Stimulated activated CD4-positive, alpha-beta T cell treated with anti-CD3 and anti-CD28 coated beads, Interleukin-1b, Interleukin-23, amount 100 ng/mL, for 1 hour (primary cell): ENCODE measurements at places on chromosomes 13 and 19.
A peak's percentile ranks its signal among the peaks of the same experiment; 100 is the strongest.

DNA sequence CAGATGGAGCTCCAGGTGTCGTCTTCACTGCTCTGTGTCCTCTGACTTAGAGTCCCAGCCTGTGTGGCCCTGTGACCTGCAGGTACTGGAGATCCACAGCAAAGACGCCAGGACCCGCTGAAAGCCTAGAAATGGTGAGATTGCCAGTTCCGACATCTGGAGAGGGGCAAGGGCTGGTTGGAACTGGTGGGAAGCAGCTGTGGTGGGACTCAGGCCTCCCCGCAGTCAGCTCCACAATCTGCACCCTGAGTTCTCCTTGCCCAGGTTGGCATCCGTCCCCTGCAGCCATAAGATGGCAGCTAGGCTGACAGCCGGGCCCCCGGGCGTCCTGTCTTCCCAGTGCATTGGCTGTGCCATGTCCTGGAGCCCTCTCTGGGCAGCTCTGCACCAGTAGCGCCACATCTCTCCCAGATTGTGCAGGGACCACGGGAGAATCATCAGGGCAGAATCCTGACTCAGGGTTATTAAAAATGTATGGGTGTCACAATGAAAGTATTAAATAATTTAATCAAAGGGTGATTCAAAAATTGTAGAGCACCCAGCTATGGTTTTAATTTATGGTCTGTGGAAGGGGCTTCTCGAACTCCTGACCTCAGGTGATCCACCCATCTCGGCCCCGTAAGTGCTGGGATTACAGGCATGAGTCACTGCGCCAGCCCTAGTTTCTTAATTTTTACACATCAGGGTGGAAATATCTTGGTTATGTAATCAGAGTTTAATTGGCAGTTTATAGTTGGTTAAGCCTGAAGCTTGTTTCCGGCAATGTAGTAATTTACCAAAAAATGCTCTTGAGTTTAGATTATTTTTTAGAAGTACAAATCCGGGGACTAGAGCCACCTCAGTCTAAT, 32.2 kb upstream of the ZNF681 start:
- DNase-seq = no peak

DNA sequence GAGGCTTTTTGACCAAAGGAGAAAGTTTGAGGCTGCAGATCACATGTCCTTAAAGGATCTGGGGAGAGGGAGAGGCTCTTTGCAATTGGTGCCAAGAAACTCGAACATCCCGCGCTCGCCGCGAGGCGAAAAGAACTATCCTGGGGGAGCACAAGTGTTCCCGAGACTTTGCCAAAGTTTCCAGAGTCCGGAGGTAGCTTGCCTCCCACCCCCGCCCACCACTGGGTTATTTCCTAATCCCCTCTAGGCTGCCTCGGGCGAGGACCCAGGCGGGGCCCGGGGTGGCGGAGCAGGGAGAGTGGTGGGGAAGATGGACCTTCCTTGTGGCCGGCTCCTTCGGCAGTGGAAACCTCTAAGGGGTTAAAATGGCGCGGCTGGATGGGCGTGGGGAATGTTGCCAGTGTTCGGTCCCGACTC, 114.5 kb downstream of the KCNRG start:
- DNase-seq = no peak

DNA sequence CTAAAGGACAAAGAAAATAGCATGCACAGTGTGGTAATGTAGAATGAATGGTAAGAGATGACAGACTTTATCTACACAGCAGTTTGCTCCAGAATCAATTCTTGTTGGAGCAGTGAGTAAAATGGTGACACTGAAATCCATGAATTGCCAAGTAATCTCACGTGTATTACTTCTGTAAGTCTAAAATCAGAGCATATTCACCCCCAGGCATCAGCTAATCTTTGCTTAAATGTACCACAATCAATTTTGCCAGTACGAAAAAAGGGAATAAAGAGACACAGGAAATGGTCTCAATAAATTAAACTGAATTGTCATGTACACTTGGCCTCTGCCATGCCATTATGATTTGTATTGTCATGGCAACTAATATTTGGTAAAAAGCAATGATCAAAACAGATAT, 294.2 kb downstream of the PCDH17 start:
- DNase-seq = no peak

- peak; percentile 80 for DNase-seq
Observed at GRCh38 chr19:58150328-58150921, at the start of gene ZNF329. ZNF329 (minus strand) TSS chr19:58150789; CDS start chr19:58129503, 21,286 bp downstream.

DNA sequence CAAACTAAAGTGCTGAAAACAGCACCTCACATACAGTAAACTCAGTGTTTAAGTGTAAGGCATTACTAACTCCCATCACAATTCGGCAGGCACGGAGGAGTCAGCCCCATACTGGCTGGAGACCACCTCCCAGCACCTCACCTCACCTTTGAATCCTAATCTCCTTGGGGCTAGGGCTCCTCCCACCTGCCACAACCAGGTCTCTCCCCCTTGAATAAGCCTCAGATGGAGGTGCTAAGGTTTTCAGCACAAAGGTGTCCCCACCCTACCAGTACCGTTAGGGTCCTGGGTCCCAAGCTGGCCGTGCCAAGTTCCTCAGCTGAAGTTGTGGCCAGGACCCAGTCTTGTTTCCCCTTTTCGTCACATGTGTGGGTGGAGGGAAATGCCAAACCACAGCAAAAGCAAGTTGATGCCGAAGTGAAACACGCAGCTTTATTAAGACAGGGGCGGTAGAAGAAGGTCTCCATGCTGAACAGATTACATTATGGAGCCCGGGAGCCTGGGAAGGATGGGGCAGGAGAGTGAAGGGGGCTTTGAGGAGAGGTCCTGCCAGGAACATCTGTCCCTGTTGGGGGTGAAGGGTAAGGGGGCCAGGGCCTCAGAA, at the start of gene IGFLR1:
TSS of gene IGFLR1 (minus strand) at position 332 of the 604 bp plus-strand sequence. CDS start 1,272 bp downstream, outside the sequence.
- DNase-seq = peak; percentile 41

GRCh38 chr13:21825801-21826200, 154.9 kb downstream of the FGF9 start:
- no peak for DNase-seq

DNA sequence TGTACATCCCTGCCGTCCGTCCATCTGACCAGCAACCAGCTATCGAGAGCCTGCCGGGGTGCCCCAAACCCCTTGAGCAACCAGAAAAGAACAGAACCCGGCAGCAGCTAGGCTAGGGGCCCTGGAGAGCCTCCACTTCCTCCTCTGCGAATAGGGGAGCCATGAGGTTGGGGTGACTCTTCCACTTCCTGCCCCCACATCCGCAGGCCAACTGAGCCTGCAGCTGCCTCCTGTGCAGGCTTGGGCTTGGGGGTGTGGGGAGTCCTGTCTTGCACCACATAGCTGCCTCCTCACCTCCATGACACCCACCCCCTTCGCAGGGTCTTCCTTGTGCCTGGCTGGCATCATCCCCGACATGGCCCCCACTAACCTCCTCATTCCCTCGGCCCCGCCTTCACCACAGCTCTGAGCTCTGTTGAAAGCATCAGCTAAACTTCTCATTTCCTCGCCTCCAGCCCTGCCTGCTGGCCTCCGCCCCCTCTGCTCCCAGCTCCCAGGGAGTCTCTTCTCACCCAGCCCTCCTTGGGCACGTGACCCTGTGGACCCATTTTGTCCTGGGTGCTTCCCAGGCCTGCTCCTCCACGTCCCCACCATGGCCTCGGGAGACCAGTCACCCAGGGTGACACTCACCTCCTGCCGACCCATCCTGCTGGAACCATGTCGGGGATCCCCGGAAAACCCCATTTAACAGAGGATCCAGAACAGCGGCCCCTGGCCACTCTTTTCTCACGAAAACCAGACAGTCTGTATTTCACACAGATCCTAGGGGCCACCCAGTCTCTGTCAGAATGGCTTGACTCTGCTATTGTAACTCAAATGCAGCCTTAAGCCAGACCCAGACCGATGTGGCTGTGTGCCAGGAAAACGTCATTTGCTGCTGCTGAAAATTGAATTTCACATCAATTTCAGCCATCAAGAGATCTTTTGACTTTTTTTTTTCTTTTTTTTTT, 50.4 kb downstream of the MYO9B start:
- peak; percentile 42 for DNase-seq

DNA sequence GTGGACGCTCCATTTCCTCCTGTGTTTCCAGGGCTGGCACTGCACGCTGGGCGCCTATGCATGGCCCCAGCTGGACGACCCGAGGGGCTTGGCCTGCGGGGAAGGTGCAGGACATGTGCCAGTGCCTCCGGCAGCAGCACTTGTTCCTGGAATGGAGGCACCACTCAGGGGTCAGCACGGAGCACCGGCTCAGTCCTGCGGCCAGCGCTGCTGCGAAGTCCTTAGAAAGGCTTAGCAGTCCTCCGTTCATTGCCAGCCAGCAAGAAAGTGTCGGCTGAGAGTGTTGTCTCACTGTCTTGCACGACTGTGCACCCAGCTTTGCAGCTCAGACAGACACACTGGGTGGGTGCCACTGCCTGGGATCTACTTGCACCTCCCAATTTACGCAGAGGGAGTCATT, 36.1 kb upstream of the TUBGCP3 start:
- no peak for DNase-seq

DNA sequence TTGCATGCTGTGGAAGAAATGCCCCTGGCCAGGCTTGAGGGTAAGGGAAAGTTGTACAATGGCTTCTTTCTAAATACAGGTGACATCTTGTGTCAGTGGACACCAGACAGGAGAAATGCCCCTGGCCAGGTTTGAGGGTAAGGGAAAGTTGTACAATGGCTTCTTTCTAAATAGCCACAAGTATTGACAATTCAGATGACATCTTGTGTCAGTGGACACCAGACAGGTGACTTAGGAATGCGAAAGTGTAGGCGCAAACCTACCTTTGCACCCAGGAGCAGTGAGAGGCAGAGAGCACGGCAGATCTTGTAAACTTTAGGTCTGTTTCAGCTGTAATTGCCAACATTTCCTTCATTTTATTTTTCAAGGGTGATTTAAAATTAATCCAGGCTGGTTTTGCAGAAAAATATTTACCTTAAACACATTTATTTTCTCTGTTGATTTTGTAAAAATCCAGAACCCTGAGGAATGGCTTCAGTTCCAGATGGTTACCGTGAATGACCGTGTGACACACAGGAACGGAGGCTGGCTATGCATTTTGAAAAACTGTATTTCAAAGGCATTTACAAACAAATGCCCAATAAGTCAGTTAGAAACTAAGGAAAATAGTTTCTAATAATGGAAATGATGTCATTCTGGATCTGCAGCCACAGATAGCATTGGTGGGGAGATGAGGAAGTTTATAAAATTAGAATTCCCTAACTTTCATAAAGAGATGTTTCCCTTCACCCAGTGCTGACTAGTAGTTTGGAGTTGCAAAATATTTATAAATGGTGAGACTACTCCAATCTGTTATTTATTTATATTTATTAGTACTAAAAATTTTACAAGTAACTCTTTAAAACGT, 34.9 kb downstream of the TNFSF13B start:
- DNase-seq = no peak

- DNase-seq = no peak
Observed at GRCh38 chr19:34731964-34732363, 2.1 kb upstream of the ZNF181 start.

DNA sequence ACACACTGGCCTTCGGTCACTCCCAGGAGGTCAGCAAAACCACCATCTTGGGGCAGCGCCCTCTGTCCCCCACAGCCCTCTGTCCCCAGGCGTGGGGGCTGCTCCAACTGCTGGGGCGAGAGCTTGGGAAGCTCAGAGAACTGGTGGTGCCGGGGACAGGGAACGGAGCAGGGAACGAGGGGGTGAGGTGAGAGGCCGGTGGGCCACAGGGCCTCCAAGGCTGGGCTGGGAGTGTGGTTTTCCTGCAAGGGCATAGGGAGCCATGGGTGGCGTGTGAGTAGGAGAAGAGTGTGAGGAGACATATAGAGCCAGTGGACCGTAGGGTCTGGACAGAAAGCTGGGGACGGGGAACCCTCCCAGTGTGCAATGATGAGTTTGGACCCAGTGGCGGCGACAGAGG, 34.1 kb downstream of the F2RL3 start:
- no peak for DNase-seq

DNA sequence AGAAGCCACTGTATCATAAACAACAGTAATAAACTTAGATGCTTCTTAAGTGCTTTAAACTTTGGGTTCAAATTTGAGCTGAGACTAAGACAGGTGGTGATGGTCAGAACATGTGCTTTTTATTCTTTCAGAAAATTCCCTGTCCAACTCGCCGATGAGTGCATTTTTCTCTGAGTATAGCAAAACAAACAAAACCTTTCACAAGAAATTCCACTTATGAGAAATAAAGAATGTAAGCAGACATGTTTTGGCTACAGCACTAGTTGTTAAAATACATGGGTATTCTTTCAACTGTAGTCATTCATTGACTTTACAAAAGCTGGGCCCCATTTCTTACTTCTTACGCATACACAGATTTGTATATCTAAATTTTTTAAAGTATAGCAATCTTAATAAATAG, 125.6 kb downstream of the SPRY2 start:
- DNase-seq = no peak

DNA sequence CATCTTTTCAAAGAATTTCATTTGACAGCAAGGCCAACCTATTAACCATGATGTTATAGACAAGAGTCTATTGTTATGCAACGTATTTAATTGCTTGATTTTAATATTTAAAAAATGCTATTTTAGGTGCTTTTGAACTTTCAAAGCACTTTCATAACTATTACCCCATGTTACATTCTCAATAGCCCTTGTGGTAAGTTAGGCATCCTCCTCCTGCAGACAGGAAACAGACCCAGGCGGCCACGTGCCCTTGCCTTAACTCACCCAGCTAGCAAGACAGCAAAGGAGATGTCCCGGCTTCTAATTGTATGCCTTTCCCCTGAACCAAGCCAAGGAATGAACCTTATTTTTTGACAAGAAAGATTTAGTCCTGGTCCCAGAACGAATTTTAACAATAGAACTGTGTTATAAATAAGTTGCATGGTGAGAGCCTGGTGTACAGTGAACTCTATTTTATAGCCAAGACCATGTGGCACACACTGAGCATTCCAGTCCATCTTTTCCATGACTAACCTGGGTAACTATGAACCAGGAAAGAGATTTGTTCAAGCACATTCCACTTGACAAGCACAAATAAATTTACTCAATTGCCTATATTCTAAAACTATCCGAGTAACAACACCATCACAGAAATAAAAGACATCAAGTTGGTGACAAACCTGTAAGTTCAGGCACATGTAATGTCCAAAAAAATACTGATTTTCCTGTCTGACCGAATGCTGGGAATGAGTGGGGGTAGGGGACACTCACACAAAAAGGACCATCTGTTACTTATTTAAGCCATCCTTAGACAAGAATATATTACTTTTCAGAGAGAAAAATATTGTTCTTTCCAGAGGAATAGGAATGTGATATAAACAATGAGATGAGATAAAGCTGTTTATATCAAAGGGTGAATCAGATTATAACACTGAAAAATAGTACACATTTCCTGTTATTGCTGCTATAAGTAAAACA, 163.0 kb downstream of the EFNB2 start:
- no peak for DNase-seq

- DNase-seq = no peak
Observed at GRCh38 chr19:54248016-54248601, 5.5 kb upstream of the LILRA6 start.

- no peak for DNase-seq
Observed at GRCh38 chr13:110195547-110196485, 111.1 kb downstream of the COL4A1 start.
